ENCODE measurements at places on chromosomes 7 and 10.

- DNase-seq, result no peak
Measured at GRCh38 chr7:26860361-26860760, 4.0 kb downstream of the SKAP2 start.

DNA sequence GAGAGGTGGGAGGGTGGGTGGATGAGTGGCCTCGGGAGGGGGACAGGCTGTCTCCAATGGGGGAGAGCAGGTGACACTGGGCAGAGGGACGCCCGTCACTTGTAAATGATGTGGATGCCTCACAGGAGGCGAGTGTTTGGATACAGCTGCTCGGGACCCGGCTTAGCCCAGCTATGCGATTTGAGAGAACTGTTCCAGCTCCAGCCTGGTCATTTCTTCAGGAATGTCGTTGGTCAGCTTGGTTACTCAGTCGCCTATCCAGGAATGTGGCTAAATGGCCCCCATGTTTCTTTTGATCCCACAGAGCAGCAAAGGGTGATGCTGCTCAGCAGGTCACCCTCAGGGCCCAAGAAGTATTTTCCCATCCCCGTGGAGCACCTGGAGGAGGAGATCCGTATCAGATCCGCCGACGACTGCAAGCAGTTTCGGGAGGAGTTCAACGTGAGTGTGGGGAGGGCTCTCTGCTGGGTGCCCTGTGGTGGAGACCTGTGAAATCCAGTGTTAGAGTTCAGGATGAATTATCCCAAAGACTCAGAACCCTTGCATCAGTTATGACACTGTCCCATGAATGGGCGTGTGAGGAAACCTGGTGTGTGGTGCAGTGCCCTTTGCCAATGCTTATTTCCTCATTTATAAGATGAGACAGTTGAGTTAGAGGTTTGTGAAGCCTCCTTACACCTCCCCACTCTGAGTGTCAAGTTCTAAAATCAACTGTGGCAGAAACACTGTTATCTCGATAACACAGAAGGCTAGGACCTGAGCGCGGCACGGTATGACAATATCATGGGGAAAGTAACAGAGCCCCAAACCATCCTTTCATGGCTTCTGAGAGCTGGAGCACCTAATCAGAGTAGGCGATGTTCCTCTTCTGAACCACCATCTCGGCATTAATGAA lies 76.8 kb downstream of the MKI67 start:
- DNase-seq, result no peak

GRCh38 chr10:120422457-120422856 lies 34.6 kb upstream of the PLPP4 start:
- DNase-seq, result peak; percentile 90

- DNase-seq, result no peak
Measured at GRCh38 chr10:61898435-61898778, 3.1 kb upstream of the ARID5B start.

- DNase-seq, result no peak
Measured at GRCh38 chr7:128738570-128739047, 550 bp upstream of the CALU start.

GRCh38 chr7:93055543-93056107 lies 62.2 kb downstream of the SAMD9 start:
- DNase-seq, result peak; percentile 11

GRCh38 chr10:90587081-90587491 lies 270.8 kb downstream of the HTR7 start:
- DNase-seq, result no peak

DNA sequence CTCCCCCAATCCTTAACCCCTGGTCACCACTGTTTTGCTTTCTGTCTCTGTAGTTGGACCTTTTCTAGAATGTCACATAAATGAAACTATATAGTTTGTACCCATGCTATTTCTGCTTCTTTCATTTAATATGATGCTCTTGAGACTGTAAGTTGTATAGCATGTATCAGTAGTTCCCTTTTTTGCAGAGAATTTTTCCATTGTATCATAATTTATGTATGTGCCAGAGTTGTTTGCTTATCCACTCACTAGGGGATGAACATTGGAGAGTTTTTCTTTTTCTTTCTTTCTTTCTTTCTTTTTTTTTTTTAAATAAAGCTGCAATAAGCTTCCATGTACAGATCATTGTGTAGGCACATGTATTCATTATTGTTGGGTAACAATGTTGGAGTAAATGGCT lies 544.8 kb downstream of the CNTNAP2 start:
- no peak for DNase-seq

- no peak for DNase-seq
Measured at GRCh38 chr7:30313348-30313747, 29.0 kb downstream of the ZNRF2 start.

- no peak for DNase-seq
Measured at GRCh38 chr10:99768556-99768955, 13.9 kb upstream of the ABCC2 start.

DNA sequence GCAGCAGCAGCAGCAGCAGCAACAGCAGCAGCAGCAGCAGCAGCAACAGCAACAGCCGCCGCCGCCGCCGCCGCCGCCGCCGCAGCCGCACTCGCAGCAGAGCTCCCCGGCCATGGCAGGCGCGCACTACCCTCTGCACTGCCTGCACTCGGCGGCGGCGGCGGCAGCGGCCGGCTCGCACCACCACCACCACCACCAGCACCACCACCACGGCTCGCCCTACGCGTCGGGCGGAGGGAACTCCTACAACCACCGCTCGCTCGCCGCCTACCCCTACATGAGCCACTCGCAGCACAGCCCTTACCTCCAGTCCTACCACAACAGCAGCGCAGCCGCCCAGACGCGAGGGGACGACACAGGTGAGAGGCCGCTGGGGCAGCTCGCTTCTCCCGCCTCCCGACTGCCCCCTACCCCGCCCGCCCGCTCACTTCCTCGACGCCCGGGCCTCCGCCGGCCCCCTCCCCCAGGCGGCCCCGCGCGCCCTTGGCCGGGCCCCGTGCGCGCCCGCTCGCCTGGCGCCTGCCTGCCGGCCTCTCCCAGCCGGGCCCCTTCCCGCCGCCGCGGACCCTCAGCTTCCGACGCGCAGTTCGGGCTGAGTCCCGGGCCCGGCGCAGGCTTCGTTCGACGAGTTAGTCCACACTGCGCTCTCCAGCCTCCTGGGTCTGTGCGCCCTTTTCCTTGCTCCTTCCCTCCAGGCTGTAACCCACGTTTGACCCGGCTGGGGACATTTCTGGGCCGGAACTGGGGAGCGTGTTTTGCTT lies 882 bp downstream of the DLX6 start:
- no peak for DNase-seq

DNA sequence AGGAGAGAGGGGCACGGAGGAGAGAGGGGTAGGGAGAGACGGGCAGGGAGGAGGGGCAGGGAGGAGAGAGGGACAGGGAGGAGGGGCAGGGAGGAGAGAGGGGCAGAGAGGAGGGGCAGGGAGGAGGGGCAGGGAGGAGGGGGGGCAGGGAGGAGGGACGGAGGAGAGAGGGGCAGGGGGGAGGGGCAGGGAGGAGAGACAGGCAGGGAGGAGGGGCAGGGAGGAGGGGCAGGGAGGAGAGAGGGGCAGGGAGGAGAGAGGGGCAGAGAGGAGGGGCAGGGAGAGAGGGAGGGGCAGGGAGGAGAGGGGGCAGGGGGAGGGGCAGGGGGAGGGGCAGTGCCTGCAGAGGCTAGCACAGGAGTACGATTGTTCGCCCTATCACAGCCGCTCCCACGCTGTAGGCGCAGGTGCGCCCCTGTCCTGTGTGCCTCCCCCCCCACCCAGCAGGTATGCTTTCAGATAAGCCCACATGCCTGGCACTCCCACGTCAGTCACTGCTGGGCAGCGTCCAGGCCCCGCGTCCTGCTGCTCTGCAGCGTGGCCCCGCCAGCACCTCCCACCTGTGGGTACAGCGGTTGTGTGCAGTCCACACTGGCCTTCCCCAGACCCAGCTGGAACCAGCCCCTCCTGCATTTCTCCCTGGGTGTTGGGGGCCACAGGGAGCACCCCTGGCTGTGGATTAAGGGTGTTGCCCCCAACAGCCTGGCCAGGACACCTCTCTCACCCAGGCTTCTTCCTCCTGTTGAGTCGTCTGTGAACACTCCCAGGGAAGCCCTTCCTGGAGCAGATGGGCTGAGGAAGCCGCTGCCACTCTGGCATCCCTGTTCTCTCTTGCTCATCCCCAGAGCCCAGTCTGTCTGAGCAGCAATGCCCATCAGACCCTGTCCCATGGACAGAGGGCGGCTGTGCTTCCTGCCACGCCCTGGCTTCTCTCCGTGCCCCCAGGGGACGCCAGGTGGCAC lies 10.8 kb downstream of the NKX6-2 start:
- DNase-seq, result no peak

- no peak for DNase-seq
Measured at GRCh38 chr10:14060320-14061070, 270.2 kb downstream of the FRMD4A start.

GRCh38 chr7:77940647-77941046 lies 142.1 kb downstream of the PHTF2 start:
- DNase-seq, result no peak

DNA sequence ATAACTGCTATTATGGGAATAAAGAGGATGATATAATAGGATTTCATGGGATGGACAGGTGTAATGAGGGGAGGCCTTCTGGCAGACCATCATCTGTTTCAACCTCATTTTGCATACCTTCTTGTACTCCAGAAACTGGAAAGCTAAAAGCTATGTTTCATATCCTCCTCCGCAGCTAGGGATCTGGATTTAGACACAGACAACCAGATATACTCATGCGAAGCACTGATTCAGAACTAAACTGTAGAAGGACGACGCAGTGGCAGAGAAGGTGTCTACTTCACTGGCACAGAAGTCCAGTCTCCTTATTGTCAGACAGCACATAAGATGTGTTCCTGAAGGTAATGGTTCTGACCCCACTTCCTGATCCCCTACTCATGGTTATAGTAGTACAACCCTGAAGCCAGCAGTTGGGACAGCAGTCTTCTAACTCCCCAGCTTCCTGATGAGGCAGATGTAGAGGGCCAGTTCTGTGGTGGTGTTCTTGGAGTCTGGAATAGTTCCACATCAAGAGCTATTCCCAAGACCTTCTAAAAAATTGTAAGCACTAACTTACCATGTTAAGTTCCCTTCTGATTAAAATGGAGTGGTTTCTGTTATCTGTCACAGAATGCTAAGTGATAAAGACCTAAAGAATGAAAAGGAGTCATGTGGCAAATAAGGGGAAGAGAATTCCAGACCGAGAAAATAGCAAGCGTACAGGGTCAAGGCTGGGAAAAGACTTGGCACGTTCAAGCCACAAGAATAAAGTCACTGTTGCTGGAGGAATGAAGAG lies 550.3 kb downstream of the GRM8 start:
- no peak for DNase-seq

DNA sequence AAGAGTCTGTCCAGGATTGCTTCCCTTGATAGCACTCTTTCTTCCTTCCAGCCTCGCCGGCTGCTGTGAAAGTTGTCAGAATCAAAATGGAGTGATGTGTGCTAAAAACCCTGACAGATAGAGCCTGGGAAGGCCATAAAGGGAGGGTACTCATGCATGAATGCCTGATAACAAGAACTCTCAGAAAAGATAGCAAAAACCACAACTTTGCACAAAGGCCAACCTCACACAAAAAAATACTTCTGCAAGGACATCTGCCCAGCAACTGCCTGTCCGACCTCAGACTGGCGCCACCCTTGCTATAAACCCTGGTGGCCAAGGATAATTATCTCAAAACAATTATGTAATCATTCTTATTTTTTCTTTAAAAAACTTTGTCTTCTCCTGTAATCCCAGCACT lies 133.2 kb upstream of the SVIL start:
- DNase-seq, result no peak

DNA sequence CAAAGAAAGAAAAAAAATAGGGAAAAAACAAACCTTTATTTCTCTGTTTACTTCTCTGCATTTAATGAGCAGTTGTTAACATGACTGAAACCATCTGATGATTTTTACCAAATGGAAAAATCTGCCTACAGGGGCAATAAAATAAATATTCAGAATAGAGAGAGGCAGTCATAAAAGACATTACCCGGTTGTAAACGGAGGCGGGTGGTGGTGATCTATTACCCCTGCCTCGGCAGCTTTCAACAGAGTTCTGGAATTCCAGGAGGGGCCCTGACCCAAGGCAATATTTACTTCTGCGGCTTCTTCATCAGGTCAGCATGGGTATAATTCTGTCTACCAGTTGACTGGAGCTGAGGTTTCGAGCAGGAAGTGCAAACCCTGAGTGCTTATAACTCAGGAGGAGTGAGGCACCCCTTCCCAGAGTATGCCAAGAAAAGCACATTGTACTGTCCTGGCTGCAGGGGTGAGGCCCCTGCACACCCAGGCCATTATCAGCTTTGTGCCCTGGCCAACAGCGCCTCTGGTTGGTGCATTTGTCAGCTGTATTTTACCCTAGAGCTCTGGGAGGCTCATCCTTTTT lies 8.2 kb upstream of the CXCL12 start:
- no peak for DNase-seq

- DNase-seq, result no peak
Measured at GRCh38 chr10:97333601-97334369, 744 bp downstream of the FRAT2 start.

DNA sequence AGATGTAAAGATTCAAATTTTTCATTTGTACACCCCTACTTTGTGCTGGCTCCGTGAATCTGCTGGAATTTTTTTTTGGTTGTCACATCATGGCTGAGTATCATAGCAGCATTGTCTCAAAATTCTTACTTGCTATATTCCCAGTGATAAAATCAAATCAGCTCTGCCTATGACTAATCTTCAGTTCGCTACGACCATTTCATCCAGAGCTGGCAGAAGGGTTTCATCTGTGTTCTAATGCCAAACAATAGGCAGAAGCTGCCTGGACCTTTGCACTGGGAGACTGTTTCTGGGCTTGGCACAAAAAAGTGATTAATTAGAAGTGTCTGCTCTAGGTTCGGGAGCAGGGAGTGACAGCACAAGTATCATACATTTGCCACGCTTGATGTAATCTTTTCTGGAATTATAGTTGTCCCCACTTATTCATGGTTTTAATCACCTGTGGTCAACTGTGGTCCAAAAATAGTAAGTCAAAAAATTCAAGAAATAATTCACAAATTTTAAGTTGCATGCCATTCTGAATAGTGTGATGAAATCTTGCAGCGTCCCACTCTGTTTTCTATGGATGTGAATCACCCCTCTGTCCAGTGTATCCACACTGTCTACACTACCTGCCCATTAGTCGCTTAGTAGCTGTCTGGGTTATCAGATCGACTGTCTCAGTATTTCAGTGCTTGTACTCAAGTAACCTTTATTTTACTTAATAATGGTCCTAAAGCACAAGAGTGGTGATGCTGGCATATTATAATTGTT lies 120.5 kb upstream of the IMMP2L start:
- DNase-seq, result no peak

- DNase-seq, result no peak
Measured at GRCh38 chr10:130246113-130246512, 109.9 kb downstream of the GLRX3 start.

DNA sequence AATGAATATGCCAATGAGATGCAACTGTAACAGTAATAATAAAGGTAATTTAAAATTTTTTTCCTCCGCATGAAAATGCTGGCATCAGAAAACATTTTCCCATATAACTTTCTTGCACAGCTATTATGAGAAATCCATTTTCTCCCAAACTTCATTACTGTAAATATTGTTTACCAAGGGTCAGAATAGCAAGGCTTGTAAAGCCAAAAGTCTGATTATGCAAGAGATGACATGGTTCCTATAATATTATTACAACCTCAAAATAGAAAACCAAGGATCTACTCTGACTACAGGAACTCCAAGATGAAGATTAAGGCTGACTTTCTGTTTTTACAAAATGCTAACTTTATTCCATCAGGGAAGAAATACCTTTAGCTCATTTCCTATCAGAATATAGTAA lies 162.7 kb upstream of the CDK1 start:
- no peak for DNase-seq
